ENCODE measurements at places on chromosomes 7 and 10.

- DNase-seq = no peak
Observed at GRCh38 chr10:127148066-127148932, 48.1 kb downstream of the INSYN2A start.

DNA sequence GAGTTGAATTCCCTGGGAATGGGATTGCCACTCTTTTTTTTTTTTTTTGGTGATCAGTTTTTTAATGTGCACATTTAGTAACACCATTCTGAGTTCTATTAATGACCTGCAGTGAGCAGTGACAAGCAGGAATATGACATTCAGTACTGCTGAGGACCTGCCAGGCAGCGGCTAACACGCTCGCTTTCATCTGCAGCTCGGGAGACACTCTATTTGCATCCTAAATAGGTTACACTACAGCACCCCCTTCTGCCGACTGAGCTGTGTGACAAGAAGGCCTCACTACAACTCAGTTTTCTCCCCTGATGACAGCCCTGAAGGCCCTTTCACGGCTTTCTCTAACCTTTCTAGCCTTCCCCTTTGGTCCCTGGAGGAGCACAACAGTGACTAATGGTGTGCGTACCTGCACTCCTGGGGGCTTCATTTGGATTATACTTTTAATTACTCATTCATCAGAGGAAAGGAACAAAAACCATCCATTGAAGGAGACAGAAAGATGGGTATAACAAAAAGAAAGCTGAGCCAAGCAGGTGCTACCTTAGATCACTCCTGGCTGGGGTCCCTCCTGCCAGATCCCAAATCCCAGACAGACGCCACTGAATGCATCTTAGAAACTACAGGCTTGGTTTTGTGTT, 872.4 kb downstream of the LRMDA start:
- no peak for DNase-seq

DNA sequence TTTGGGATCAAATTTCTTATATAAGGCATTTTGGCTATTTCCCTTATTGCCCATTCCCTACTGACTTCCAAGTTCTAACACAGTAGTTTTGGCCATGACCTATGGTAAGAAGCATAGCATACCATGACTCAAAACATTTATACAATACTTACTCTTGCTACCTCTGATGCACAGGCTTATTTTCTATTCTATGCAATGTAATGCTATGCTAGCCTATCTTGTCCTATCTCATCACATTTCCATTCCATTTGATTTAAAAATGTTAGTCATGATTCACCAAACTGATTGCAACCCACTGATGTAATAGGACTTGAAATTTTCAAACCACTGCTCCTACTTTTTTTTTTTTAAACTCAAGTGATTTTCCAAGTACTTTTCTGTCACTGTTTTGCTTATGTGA, 658.5 kb downstream of the TYW1 start:
- DNase-seq = no peak

DNA sequence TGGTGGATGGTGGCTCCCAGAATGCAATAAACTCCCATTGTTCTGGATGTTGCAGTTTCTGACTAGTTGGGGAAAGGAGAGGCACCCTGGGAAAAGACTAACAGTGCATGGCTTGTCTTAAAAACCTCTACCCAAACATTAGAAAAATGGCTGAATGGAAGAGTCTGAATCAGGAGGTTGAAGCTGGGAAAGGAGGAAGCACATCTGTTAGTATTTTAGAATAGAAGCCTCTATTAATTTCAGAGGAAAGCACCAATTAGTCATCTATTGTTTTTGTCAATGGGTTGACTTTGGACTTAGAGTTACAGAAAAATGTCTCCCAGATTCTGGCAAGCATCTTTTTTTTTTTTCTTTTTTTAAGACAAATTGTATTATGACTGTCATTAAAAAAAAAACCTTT, 56.1 kb upstream of the ELMO1 start:
- no peak for DNase-seq

DNA sequence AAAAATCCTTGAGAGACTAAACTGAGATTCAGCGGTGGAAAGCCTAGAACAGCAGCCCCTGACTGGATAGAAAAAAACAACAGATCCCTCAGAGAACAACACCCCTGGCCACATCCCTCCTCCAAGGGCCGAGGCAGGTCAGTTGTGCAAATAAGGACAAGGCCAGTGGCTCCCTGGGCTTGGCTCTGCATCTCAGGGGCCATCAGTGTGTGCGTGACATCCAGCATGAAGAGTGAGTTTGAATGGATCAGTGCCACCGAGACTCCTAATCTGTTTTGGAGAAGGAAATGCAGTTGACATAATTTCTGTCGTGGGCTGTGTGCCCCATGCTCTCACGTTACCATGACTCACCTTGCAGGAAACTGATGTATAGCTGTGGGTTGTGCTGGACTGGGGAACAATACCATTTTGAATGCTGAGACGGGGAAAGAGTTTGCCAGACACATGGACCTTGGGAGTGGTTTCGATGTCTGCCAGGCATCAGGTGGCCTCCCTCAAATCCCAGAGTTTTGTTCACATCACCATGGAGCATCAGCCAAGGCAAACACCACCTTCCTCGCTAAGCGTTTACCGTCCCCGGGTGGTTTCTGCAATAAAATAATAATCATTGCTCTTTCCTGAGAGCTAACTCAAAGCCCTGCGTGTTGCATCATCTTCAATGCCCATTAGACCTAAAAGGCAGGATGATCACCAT, 153.2 kb upstream of the FZD8 start:
- DNase-seq = no peak

GRCh38 chr7:2274666-2275065, 32.6 kb downstream of the NUDT1 start:
- DNase-seq = no peak

GRCh38 chr7:45027774-45028114, 27.7 kb downstream of the CCM2 start:
- DNase-seq = no peak

Measured in activated gamma-delta T cell treated with Interleukin-2 at 50 U/mL for 16 hours (primary cell).